Adipocyte (in vitro differentiated cells): ENCODE measurements at places on chromosomes 12 and 14.

DNA sequence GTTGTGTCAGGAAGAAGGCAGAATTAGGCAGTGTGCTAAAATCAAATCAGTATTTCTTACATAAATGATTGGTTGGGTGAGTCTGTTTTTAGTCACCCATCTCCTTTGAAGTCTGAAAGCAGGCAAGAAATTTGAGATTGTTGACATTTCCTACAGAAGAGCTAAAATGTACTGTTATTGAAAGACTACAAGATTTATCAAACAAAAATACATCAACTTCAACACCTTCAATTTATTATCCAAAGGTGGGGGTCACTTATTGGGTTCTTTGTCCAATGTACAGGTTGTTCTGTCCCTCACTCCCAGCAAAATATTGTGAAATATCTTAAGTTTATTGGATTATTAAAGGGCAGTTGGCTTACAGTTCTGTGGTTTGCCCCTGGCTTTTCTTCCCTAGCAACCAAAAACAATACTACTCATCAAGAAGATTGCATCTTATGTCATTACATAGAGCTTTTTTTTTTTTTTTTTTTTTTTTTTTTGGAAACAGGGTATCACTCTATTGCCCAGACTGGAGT is 20.6 kb upstream of the PKP2 start:
- DNase-seq, result no peak

GRCh38 chr12:107093417-107094182 is at the start of gene CRY1:
Gene CRY1 (minus strand): TSS chr12:107093549. CDS start chr12:107092961, 588 bp downstream.
- peak; percentile 99 for DNase-seq

GRCh38 chr12:56474389-56474788 is 6.0 kb downstream of the SPRYD4 start:
- DNase-seq, result no peak

DNA sequence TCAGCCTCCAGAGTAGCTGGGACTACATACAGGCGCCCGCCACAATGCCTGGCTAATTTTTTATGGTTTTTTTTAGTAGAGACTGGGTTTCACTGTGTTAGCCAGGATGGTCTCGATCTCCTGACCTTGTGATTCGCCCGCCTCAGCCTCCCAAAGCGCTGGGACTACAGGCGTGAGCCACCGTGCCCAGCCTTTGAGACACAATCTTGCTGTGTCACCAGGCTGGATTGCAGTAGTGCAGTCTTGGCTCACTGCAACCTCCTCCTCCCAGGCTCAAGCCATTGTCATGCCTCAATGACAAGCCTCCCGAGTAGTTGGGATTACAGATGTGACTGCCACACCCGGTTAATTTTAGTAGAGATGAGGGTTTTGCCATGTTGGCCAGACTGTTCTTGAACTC is 21.3 kb upstream of the STRN3 start:
- no peak for DNase-seq

GRCh38 chr14:20698018-20698329 is 9.4 kb downstream of the ANG start:
- no peak for DNase-seq

DNA sequence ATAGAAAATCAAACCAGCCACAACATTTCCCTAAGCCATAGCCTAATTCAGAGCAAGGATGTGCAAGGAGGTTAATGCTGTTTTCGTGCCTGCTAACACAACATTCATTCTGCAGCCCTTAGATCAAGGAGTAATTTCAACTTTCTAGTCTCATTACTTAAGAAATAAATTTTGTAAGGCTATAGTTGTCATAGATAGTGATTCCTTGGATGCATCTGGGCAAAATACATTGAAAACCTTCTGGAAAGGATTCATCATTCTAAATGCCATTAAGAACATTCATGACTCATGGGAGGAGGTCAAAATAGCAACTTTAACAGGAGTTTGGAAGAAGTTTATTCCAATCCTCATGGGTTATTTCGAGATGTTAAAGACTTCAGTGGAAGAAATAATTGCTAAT is 283.2 kb downstream of the RPAP3 start:
- no peak for DNase-seq

DNA sequence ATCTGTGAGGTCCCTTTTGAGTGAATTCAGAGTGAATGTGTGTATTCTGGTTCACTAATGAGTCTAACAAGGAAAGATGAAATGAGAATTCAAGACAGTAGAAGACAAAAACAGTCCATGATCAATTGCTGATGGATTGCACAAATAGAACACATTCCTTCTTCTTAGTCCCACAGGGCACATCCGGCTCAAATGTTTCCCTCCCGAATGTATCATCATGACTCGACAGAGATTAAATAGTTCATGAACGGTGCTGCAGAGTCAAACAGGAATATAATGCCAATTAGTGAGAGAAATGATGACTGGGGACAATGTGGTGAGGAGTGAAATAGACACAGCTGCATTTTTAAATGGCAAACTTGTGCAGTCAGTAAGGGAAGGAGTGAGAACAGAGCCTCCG is 11.5 kb upstream of the SFSWAP start:
- DNase-seq, result no peak

- no peak for DNase-seq
Measured at GRCh38 chr14:38257507-38257906, 1.6 kb upstream of the CLEC14A start.

DNA sequence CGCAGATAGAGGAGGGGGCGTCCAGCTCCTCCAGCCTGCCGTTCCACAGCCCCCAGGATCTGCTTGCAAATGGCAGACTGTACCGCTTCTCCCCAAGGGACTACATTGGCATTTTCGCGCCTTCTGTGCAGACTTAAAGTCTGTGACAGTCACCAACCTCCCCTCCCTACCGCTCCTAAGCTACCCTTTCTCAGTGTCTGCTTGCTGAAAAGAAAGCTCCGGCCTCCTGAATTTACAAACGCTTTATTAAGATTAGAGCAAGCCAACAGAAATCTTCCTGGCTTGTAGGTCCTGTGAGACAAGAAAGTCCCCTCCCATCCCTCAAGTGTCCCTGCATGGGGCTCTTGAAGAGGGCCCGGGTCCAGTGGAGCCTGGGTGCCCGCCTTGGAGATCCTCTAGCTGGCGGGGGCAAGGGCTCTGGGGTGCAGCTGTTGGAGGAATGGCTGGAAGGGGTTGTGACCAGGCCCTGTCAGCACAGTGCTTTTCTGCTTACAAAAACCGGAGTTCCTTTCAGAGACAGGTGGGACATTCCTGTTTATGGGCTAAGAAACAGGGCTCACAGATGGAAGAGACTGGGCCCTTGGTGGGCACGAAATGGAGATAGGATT is 2.8 kb upstream of the DLK1 start:
- DNase-seq, result no peak

- peak; percentile 24 for DNase-seq
Measured at GRCh38 chr14:54529811-54530210, 20.1 kb downstream of the CGRRF1 start.

DNA sequence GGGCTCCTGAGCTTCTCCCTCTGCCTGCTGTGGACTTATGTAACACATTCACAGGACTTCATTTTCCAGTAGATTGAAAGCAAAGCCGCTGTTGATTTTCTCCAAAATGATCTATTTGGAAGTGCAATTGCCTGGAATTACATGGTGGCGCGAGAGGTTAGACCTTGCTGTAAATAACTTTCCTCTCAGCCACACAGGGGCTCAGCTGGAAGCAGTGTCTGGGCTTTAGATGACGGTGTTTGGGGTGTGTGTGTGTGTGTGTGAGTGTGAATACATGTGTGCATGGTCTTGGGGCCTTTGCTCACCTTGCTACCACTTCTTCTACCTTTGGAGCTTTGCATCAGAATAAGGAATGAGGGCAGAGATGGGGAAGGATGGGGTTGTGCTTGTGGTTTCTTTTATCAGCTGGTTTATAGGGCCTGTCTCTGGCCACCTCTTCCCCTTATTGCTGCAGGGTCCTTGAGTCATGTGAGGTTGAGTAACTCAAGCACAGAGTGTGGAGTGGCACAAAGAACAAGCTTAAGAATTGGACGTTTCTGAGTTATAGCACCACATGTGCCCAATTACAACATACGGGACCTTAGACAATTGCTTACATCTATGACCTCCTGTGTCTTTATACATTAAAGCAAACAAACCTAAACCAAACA is 280.6 kb downstream of the NRXN3 start:
- no peak for DNase-seq

GRCh38 chr12:26746121-26746714 is 86.8 kb downstream of the ITPR2 start:
- peak; percentile 73 for DNase-seq

GRCh38 chr14:56002342-56002741 is 115.9 kb upstream of the PELI2 start:
- DNase-seq, result peak; percentile 56

- no peak for DNase-seq
Measured at GRCh38 chr14:71541271-71541670, 391.0 kb upstream of the RGS6 start.

DNA sequence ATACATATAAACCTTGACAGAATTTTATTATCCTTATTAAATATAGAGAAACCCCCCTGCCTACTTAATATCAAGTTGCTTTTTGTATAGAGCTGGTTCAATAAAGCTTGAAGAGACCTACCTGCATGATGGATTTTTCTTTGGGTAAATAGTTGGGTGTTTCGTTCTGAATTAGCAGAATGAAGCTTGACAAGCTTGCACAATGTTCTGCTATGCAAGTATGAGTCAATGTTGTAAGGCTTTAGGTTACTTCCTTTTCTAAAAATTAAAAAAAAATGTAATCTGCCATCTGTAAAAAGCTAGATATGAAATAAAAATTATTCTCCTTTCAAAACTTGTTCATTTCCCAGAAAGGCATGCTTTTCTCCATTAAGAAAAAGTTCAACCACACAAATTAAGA is 1662.6 kb upstream of the SEL1L start:
- DNase-seq, result peak; percentile 70

- no peak for DNase-seq
Measured at GRCh38 chr14:71592361-71592760, 339.9 kb upstream of the RGS6 start.

DNA sequence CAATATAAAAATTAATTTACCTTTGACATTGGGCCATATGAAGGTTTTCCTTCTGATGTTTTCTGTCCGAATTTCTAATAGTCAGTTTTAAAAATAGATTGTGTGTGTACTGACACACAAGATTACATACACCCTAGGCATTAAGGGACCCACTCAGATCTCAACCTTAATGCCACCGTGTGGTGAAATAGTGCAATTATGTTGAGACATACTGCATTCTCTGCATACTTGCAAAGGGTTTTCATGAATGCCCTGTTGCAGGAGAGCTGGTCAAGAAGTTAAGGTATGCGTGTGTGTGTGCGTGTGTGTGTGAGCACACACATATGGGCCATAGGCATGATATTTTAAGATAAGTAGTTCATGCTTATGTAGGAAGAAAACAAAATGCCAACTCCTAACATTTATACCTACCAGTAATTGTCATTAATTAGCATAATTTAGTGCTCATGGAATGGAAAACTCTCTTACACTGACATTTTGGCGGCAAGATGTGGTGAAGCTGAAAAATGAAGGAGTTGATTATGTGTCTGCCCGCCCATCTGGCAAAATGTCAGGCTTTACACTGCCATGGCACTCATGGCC is 58.8 kb downstream of the PIK3C2G start:
- peak; percentile 84 for DNase-seq

GRCh38 chr14:98682033-98682432 is 590.0 kb downstream of the BCL11B start:
- DNase-seq, result no peak

- DNase-seq, result peak; percentile 23
Measured at GRCh38 chr14:64572386-64573104, 22.8 kb downstream of the PPP1R36 start.

DNA sequence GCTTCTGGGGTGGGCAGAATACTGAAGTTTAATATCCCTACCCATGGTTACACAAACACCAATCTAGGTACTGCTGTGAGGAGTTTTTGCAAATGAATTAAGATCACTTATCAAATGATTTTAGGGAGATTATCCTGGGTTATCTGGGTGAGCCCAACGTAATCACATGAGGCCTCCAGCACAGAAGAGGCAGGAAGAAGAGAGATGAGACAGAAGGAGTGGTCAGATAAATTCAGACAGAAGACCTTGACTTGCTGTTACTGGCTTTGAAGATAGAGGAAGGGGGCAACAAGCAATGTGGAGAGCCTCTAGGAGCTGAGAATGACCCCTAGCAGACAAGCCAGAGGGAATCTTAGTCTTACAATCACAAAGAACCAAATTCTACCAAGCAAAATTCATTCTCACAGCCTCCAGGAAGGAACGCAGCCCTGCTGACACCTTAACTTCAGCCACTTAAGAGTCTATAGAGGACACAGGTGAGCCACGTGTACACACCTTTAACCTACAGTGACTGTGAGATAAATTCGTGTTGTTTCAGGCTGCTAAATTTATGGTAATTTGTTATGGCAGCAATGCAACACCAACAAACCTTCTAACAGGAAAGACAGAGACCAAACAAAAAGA is 49.4 kb downstream of the FERMT2 start:
- no peak for DNase-seq

GRCh38 chr12:92108651-92109050 is 37.0 kb downstream of the BTG1 start:
- peak; percentile 75 for DNase-seq

GRCh38 chr12:114984634-114985061 is 300.7 kb upstream of the TBX3 start:
- DNase-seq, result no peak

DNA sequence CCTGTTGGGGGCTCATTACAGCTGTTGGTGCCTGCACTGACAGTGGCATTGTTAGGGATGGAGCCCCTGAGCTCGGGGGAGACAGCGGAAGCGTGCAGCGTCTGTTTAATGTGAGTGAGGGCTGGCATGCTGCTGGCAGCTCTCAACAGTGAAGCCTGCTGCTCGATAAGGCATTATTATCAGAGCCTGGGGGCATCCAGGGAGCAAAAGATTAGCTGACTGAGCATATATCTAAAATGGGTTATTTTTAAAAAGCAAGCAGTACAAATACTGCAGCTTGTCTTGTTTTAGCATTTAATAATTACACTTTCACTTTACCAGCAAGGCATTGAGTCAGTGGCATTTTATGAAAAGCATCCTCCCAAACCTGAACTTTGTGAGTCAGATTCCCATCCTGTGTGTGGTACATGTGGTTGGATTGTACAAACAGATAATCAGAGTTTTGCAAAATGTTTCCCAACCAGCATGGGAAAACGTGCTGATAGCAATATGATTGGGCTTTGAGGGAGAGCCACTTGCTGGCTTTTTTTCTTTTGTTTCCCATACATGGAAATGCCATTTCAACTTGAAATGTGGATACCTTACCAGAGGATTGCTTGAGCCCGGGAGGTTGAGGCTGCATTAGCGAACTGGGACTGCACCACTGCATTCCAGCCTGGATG is 150.8 kb downstream of the PRKCH start:
- peak; percentile 95 for DNase-seq

GRCh38 chr12:23611320-23611719 is 338.1 kb downstream of the SOX5 start:
- DNase-seq, result no peak

- DNase-seq, result no peak
Measured at GRCh38 chr14:79564371-79564770, 646.9 kb downstream of the DIO2 start.

- DNase-seq, result no peak
Measured at GRCh38 chr14:92737619-92738188, 10.7 kb downstream of the LGMN start.

GRCh38 chr12:14557966-14558365 is 9.7 kb downstream of the PLBD1 start:
- no peak for DNase-seq

GRCh38 chr12:77131977-77132490 is 66.7 kb upstream of the E2F7 start:
- no peak for DNase-seq
